ENCODE measurements at places on chromosomes 5 and 9.

DNA sequence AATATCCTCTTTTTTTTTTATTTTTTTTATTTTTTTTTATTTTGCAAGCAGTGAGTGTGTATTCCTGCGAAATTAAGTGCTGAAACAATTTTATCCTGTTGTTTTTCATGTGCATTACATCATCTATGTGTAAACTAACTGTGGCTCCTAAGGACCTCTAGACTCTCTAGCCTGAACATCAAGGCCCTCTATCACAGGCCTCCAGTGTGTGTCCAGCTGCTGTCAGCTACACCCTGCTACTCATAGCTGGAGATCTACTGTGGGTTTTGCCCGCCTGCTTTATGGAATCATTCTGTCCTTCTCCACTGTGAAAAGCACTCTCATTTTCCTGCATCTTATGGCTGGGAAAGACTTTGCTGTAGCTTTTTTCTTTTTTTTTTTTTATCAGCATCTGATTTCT is 157.8 kb downstream of the KCTD16 start:
- DNase-seq: no peak

- DNase-seq: no peak
These were observed 3.6 kb upstream of the NKX2-5 start for GRCh38 chr5:173238312-173239232.

- DNase-seq: no peak
These were observed 2.9 kb downstream of the ANKDD1B start for GRCh38 chr5:75614176-75614575.

GRCh38 chr5:80213466-80213865 is 42.4 kb downstream of the SERINC5 start:
- DNase-seq: no peak

- DNase-seq: no peak
These were observed 46.5 kb upstream of the SYNPO start for GRCh38 chr5:150593996-150594395.

DNA sequence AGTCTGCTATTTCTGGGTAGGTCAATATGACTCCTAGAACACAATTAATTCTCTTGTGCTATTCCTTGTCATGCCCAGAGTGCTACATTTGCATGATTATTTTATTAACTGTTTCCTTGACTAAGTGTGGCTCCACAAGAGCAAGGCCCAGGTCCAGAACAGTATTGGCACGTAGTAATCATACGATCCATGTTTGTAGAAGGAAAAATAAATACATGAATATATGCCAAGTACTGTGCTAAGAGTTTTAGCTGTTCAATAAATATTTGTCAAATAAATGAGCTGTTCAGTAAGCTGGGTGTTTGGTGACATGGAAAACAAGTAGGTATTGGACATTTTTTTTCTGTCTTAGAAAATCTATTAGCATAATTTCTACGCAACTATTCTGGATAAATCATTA is 995.9 kb downstream of the MAT2B start:
- DNase-seq: no peak

- DNase-seq: no peak
These were observed 156.6 kb upstream of the PHYKPL start for GRCh38 chr5:178389026-178389729.

DNA sequence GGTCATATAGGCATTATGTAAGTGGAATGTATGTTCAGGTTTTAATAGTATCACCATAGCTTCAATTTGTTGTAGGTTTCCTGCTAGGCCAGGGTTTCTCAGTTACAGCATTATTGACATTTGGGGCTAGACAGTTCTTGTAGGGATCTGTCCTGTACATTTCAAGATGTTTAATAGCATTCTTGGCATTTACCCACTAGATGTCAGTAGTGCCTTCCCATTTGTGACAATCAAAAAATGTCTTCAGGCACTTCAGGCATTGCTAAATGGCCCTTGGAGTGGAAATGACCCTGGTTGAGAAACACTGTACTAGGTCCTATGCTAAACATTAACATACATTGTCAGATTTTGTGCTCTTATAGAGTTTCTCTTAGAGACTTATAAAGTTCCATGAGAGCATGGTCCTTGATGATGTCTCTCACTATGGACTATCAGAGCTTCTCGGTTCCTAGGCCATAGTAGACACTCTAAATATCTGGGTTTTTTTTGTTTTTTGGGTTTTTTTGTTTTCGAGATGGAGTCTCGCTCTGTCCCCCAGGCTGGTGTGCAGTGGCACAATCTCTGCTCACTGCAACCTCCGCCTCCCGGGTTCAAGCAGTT is 1.4 kb downstream of the KIF20A start:
- no peak for DNase-seq

- DNase-seq: no peak
These were observed 15.1 kb downstream of the MAPKAP1 start for GRCh38 chr9:125691869-125692268.

- DNase-seq: no peak
These were observed 448.6 kb downstream of the PLK2 start for GRCh38 chr5:58011301-58011700.

- DNase-seq: no peak
These were observed 99.1 kb upstream of the ABCA1 start for GRCh38 chr9:105027084-105027483.

- no peak for DNase-seq
These were observed 1949.0 kb upstream of the WWC1 start for GRCh38 chr5:166342402-166342801.

GRCh38 chr9:35844628-35845270 is 15.7 kb downstream of the TMEM8B start:
- DNase-seq: no peak

DNA sequence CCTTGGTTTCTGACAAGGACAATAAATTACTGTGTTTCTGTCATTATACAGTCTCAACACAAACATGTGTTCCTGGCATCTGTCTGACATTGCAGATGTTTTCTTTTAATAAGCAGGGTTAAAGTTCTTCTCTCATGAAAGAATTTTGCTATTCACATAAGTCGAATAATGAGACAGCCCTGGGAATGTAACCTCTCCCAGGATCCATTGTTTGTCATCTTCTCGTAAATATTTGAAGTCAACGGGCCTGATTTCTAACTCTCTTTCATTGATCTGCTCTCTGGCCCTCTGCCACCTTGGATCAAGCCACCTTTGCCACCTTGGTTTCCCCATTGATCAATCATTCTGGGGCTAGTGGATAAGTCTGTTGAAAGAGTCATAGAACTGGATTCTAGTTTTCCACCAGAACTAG is 12.9 kb upstream of the CAST start:
- DNase-seq: no peak

DNA sequence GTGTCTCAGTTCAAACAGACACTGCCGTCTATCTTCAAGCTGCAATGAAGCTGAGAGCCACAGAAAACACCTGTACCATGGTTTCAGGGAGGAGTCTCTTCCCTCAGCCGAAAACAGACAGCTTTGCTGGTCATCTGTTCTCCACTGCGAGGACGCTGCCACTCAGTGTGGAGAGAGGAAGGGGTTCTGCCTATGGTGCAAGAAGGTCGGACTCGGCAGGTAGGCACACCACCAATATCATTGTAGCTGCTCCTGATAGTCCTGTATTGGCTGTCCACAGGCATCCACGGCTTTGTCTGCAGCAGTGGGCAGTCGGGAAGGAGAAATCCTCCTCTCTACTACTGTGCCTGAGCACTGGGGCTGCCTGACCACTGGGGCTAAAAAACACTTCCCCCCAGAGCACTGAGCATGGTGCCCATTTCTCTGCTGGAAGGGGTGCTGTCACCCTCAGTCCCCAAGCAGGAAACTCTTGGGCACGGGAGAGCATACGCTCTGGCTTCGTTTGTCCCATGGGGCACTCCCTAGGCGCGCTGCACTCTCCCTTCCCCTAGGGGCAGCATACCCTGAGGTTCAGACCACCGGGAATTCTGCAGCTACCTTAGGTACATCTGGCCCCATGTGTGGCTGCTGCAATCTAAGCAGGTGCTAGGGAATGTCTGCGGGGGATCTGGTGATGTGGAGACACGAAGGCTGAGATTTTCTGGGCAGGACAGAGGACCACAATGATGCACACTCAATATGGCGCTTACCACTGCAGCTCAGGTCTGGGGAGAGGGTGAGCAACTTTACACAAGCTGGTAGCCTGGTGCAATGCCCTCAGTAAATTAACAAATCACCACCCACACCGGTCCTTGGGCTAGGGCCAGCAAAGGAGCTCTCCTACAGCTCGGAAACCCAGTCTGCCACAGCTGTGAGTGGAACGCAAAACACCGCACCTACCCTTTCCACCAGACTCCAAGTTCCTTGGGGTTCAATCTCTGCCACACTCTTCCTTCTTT is 880.9 kb upstream of the SEMA6A start:
- no peak for DNase-seq

- no peak for DNase-seq
These were observed 136.6 kb upstream of the STC2 start for GRCh38 chr5:173464813-173465212.

GRCh38 chr9:123741214-123741613 is 188.7 kb downstream of the DENND1A start:
- DNase-seq: no peak

- no peak for DNase-seq
These were observed 442.4 kb upstream of the ZNF462 start for GRCh38 chr9:106420511-106420944.

- no peak for DNase-seq
These were observed 1466.7 kb upstream of the CDH9 start for GRCh38 chr5:28505121-28505520.

DNA sequence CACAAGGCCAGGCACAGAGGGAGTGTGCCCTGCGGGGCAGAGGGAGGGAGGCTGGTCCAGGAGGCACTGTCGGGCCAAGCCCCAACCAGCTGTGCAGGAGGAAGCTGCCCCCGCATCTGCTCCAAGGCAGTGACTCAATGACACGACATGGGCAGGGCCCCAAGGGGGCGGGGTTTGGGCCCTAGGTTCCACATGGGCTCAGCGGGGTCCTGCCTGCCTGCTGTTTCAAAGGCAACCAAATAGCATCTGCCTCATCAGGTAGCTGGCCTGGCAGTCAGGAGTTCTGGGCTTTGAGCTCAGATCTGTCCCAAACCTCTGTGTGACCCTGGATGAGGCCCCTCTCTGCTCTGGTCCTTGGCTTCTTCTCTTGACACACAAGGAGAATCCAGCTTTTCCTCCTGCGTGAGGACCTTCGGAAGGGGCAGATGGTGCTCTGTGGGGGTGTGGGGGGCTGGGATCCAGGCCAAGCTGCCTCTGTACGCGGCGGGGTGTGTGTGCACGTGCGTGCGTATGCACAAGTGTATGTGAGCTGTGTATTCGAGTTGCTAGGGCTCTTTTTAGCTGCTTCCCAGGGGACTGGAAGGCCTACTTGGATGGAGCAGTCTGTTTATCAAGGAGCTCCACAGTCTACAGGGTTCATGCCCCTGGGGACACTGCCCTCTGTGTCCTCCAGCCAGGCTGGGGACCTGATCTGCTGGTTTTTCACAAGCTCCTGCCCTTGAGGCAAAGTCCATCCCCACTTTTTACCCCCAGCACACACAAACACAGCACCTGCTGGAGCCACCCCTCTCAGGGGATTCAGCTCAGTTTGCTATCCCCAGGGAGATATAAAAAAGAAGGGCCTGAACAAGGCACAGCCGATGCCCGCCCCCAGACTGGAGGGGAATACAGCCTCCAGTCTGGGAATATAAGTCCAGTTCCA is 138.9 kb downstream of the RGS3 start:
- DNase-seq: peak; percentile 86

DNA sequence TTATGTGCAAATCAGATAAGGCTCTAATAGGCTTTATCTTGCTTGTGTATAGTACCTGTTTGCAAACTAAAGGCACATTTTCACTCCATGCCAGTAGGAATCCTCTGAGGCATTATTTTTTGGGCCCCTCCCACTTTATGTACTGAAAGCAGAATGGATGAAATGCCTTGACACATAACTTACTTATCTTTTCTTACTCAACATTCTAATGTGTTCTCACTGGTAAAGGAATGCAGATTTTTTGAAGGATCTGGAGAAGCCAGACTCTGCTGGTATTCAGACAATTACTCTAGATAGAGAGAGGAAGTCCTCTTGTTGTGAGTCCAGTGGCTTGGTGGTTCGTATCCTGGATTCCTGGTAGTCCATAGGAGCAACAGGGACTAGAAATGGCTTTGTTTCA is 336.7 kb downstream of the CCDC171 start:
- DNase-seq: no peak

DNA sequence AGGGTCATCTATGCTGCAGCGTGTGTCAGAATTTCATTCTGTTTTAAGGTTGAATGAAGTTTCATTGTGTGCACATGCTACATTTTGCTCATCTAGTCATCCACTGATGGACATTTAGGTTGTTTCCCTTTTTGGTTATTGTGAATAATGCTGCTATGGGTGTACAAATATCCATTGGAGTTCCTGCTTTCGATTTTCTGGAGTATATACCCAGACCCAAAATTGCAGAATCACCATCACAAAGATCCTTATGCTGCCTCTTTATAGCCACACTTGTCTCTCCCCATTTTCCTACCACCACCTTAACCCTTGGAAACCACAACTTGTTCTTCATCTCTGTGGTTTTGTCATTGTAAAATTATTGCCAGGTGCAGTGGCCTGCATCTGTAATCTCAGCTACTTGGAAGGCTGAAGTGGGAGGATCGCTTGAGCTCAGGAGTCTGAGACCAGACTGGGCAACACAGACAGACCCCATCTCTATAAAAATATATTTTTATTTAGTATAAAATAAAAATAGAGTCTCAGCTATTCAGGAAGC is 166.2 kb downstream of the HSD17B3 start:
- no peak for DNase-seq
